Islet precursor cell (in vitro differentiated cells): ENCODE measurements at places on chromosomes 5 and 9.

- DNase-seq: peak; percentile 78
Measured at GRCh38 chr5:1568201-1568979, 44.6 kb upstream of the LPCAT1 start.

- DNase-seq: no peak
Measured at GRCh38 chr9:131292937-131293336, 3.4 kb downstream of the PLPP7 start.

DNA sequence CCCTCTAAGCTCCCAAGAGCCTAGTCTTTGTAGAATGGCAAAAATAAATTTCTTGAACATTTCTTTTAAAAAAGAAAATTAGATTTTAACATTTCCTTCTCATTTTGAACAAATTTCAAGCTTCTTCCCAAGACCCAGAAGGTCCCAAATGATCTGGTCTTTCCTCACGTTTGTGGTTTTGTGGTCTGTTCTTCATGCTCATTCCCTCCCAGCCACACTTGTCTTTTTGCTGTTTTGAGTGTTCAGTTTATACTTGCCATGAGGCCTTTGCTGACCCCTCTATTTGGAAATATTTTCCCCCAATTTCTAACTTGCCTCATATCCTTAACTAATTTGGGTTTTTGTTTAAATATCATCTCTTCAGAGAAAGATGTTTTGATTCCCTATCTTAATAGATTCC lies 133.4 kb upstream of the PAPPA start:
- DNase-seq: no peak

DNA sequence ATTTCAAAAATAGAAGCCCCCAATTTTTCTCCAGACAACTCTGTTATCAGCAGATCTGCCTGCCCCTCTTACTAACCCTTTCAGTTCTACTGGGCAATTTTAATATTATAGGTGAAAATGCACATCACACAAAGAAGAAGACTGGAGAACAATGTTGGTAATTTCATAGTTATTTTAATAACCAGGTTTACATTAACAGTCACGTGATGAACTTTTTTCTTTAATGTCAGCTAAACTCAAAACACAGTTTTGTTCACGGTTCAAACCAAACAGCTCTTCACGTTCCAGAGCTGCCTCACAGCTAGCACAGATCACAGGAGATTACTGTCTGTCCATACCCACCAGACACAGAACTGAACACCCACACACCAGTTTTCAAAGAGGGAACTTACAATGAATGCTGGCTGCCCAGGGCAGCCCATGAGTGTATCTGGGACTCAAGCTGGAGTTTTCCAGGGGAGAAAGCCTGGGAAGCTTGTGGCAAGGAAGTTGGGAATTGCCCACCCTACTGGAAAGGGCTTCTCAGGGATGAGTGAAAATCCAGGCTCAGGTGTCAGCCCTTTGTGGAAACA lies 119.1 kb downstream of the DPYSL3 start:
- DNase-seq: no peak

GRCh38 chr9:38141746-38142591 lies 72.9 kb upstream of the SHB start:
- peak; percentile 68 for DNase-seq
